ENCODE measurements at places on chromosomes 1 and 21.

DNA sequence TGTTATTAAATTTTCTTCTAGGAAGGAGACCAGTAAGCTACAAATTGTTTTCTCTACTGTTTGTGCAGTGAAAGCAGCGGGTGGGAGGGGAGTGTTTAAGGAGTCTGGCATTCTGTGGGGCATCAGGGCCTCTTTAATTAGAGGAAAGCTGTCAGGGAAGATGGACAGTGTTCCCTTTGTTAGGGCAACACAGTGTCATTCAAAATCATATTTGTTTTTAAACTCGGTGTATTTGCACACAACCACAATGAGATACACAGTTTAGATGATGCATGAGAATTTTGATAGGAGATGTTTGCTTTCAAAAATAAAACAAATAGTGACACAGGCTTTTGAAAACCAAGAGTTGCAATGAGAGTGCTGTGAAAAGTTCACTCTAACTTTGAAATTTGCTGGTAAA lies 15.1 kb upstream of the ST6GALNAC3 start:
- DNase-seq = no peak

GRCh38 chr21:24375201-24375600 lies 1232.1 kb downstream of the MRPL39 start:
- DNase-seq = no peak

GRCh38 chr1:59017501-59018231 lies 233.8 kb upstream of the JUN start:
- no peak for DNase-seq

DNA sequence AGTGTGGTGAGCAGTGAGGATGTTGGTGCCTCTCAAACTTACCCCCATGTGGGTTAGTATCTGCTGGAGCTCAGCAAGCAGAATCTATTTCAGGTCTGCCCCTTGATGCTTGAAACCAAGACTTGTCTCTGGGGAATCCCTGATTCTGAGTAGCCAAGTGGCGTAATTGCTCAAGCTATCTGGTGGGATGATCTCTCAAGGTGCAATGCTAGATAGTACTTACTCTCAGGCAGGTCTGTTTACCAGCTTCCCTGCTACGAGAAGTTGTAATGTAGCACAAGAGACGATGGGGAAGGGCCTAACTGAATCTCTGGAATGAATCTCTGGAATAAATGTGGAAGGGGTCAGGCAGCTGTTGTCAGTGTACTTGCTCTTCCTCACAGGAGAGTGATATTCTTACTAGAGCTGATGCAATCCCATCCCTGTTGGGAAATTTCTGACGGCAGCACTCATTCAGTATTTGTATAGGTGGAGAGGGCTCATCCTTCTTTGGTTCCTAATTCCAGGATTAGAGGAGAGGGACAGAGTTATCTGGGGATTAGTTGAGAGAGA lies 65.4 kb downstream of the MACF1 start:
- DNase-seq = no peak

DNA sequence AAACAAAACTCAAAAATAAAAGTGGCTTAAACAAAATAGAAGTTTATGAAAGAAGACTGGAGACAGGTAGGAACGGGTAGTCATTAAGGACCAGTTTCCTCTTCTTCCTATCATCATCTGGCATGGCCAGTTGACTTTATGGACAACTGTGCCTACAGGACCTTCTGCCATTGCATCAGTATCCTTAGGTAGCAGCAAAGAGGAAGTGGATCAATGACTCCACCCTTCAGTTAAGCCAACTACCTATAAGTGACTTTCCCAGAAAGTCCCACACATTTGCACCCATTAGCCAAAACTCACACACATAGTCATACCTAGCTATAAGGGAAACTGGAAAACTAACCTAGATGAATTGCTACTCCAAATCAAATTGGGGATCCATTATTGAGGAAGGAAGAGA lies 51.7 kb downstream of the RASAL2 start:
- DNase-seq = no peak

DNA sequence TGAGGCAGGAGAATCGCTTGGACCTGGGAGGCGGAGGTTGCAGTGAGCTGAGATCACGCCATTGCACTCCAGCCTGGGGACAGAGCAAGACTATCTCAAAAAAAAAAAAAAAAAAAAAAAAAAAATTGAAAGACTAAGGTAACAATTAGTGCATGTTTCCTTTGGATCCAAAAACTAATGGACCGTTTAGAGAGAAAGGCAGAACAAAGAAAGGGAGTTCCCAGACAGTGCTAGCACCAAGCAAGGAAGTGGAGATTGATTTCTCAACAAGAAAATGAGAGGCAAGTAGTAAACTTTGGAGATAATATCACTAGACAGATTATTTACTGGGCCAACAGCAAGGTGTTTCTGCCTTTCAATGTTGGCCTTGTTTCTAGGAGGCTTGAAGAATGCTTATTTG lies 24.2 kb downstream of the ATP1B1 start:
- DNase-seq = no peak

- DNase-seq = no peak
These were observed 61.4 kb downstream of the OLFML2B start for GRCh38 chr1:161962091-161962887.

GRCh38 chr21:32352526-32352925 lies 40.3 kb downstream of the URB1 start:
- DNase-seq = no peak

DNA sequence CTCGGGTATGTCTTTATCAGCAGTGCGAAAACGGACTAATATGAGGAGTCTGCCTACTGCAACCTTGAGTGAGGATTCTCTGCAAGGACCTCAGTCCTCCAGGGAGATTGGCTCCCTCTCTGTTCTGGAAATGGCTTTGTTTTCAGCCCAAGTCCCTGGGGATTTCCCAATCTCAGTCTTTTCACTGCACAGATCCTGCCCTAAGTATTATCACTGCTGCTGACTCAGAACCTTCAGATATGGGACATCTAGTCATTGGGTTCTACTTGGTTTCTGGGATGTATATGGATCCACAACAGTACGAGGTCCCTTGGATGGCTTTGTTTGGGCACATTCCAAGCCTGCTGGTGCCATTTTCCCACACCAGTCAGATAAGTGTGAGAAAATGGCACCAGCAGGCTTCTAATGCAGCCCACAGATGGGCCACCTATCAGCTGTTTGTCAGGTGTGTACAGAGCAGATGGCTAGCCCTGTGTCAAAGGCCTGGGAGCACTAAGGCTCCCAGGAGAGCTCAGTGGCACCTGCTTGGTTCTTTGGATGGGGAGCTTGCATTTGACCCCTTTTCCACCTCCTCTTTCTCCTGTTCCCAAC lies 27.4 kb downstream of the ELF3 start:
- DNase-seq = no peak

GRCh38 chr1:6466751-6467150 lies 778 bp upstream of the TNFRSF25 start:
- no peak for DNase-seq

DNA sequence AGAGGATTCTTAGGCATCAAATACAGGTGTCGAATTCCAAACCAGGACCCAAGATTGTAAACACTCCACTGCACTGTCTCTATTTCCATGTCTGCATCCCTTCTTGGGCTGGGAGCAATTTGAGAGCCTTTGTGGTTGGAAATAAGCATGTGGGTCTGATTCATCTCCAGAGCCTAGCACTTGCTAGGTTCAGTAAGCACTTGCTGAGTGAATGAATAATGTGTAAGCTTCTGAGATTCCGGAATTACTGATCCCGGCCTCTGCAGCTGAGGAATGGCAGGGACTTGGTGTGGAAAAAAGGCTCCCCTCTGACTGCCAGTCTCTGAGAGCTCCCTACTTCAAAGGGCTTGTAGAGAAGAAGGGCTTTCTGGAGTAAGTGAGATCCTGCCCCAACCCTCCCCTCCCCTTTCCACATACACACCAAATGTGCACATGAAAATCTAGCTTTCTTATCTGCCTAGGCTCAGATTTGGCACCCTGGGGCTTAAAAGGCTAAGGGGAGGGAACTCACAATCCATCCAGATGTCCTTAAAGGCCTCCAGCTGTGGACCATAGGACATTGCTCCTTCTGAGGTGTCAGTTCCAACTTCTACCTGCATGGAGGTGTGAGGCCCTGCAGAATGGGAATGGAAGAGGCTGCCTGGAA lies 39.6 kb upstream of the TRABD2B start:
- no peak for DNase-seq

DNA sequence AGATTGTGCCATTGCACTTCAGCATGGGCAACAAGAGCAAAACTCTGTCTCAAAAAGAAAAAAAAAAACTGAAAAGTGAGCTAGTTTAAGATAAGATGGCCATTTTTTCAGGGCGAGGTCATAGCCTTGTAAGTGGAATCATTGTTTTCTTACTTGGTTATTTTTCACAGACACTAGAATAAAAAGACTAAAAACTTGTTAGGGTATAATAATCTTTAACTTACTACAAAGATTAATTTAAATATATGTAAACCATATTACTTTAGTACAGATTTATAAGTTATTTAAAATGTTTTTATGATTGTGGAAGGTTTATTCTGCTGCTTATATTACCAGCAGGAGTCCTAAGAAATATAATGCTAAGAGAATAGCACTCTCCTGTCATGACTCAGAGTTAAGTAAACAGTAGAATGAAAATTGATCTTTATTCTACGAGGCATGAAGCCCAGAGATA lies 23.5 kb downstream of the ANGPTL1 start:
- DNase-seq = no peak

DNA sequence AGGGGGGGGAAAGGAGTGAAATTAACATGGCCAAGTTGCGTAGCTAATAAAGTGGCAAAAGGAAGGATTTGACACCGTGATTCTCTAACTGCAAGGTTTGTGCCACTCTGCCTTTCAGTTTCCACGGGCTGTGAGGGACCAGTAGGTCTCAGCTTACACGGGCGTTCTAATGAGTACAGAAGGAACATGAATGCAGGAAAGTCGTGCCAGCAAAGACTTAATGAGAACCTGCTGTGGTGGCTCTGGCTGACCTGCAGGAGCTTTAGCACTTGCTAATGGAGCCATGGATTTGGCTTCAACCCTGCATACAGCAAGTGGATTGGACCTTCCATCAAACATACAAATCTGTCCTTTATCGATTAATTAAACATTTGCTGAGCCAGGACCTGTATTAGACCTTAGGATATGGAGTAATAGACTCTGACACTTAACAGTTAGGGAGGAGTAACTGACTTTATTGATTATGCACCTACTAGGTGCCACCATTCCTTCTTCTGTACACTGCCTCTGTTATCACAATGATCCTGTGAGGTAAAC lies 15.1 kb upstream of the PITHD1 start:
- no peak for DNase-seq

GRCh38 chr1:208000504-208000903 lies 89.6 kb upstream of the CD34 start:
- DNase-seq = no peak

- DNase-seq = no peak
These were observed 163.7 kb downstream of the ROR1 start for GRCh38 chr1:63937461-63938022.

- DNase-seq = no peak
These were observed 28.8 kb downstream of the HEATR1 start for GRCh38 chr1:236575523-236575922.

GRCh38 chr21:46376231-46376628 lies 52.3 kb downstream of the PCNT start:
- peak; percentile 35 for DNase-seq

DNA sequence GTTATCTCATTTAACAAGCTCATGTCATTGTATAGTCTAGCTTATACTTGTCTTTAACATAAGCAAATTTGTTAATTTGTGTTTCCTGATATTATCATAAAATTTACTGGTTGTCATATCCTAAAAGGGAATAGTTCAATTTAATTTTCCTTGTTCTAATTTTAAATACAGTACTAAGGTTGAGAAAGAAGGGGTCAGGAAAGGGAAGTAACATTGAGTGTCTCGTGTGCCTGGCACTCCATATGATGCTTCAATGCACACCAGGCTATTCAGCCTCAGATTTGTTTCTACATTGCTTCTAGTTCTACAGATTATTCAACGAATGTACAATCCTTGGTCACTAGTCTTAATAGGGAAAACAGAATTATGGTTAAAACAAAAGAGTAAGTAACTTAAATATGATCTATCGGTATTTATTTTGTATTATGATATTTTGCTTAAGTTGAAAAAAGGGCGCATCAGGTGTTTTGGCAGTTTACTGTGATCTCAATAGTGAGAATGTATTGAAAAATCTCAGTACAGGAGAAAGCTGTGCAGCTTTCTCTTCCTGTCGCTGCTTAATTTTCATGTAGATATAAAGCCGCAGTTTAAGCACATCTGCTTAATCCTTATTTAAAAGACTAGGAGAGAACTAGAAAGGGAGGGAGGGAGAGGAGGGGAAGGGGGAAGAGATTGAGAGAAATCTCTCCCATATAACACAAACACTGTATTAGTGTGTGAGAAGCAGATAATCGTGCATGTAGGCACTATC lies 13.0 kb downstream of the PTPRC start:
- no peak for DNase-seq

DNA sequence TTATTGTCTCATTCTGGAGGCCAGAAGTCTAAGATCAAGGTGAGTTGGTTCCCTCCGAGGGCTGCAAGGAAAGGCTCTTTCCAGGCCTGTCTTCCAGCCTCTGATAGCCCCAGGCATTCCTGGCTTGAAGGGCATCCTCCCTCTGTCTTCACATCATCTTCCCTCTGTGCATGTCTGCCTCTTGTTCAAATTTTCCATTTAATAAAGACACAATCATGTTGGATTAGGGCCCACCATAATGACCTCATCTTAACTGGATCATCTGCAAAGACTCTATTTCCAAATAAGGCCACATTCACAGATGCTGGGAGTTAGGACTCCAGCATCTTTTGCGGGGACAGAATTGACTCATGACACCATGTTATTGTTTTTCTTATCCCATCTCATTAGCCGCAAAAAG lies 24.5 kb downstream of the HUNK start:
- no peak for DNase-seq

DNA sequence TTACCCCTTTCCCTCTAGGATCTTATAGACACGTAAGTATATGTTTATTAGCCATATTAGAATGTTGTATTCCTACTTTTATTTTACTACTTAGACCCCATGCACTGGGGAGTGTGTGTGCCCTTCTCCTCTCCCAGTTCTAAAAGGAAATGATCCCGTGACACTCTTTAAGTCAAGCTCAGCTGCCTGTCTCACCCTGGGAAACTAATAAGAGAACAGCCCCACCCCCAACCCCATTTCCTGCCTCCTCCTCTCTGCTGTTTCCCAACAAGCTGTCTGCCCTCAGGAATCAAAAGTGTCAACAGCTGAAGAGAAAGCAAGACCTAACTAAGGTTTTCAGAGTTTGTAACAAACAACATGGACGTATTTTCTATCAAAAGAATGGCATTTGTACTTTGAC lies 92.6 kb upstream of the VAV3 start:
- peak; percentile 60 for DNase-seq

DNA sequence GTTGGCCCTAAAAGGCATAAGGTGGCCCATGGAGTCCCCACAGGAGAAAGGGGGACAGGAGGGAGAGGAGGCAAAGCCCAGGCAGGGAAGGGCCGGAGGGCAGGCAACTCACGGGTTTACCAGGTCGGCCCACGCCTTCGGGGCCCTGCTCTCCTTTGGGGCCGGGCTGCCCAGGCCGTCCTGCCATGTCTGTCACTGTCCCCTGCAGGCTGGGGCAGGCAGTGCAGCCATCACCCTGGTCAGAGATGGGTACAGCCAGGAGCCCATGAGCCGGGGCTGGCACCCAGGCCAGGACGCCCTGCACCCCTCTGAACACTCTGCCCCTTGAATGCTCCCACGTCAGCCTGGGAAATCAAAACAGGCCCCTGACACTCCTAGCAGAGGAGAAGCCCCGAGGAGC lies 19.8 kb downstream of the COL16A1 start:
- DNase-seq = no peak
